ENCODE measurements at places on chromosomes 12 and 14. TPM values are rescaled to one million over a fixed set of nuclear protein-coding genes. Genes with fewer than 3 reads are reported as not detected.

Gene OVCH1
- not detected for total RNA-seq

Gene TARBP2
- 15.3 TPM for total RNA-seq

Gene RALGAPA1
- 33.4 TPM for total RNA-seq

GRCh38 chr12:51373187-51373586 lies 18.0 kb downstream of the GALNT6 start:
- DNase-seq, result no peak

GRCh38 chr14:93185349-93185720 lies 218 bp downstream of the LYSET start:
- no peak for DNase-seq

Measured in pancreas (tissue), 10 donors.